ENCODE measurements at places on chromosomes 13 and 19.

- DNase-seq: no peak
Measured at GRCh38 chr13:106917024-106917571, 349.2 kb upstream of the ARGLU1 start.

GRCh38 chr13:43268632-43269031, 245.2 kb downstream of the DNAJC15 start:
- no peak for DNase-seq

DNA sequence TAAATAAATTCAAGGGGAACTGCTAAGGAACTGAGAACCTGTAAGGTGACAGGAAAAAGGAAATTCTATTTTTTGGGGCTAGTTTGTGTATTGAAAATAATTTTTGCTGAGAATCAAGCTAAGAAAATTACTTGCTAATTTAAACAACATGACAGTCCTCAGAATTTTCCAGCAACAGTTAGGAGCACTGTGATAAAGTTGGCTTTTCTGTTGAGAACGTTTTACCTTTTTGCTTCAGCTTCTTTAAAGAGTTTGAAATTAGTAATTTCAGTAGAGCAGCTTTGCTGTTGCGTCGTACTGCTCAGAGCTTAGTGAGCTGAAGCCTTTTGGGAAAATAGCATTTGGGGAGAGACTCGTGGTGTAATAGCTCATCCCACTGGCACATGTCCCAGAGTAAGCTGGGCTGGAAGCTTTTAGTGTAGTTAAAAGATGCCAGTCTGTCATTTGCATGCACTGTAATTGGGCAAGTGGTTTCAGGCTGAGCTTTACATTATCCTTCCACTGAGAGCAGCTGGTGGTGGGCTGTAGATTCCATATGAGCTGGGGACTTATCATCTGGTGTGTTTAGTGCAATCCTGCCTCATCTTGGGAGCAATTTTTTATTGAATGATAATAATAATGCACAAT, 69.8 kb downstream of the LRCH1 start:
- DNase-seq: no peak

- DNase-seq: peak; percentile 61
Measured at GRCh38 chr13:30107521-30108136, 199.7 kb downstream of the KATNAL1 start.

GRCh38 chr19:30217461-30217860, 154.7 kb upstream of the ZNF536 start:
- no peak for DNase-seq

DNA sequence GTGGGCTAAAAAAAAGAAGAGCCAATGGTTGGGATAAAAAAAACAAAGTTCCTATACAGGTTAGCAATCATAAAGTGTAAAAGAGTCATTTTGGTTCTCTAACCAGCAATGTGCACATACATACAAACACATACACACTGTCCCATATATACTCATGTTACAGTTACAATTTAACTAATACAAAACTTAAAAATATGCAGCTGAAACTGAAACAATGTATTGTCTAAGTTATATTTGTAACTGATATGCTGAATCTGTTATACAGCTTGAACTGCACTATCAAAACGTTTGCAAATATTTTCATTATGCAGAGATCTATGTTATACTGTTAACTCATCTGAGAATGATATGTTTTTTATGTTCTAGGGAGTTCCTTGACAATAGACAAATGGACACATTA, 173.7 kb downstream of the KLF12 start:
- DNase-seq: no peak

- no peak for DNase-seq
Measured at GRCh38 chr13:72692884-72693514, 34.4 kb downstream of the MZT1 start.

GRCh38 chr19:12995596-12996405, 526 bp downstream of the NFIX start:
- DNase-seq: no peak

DNA sequence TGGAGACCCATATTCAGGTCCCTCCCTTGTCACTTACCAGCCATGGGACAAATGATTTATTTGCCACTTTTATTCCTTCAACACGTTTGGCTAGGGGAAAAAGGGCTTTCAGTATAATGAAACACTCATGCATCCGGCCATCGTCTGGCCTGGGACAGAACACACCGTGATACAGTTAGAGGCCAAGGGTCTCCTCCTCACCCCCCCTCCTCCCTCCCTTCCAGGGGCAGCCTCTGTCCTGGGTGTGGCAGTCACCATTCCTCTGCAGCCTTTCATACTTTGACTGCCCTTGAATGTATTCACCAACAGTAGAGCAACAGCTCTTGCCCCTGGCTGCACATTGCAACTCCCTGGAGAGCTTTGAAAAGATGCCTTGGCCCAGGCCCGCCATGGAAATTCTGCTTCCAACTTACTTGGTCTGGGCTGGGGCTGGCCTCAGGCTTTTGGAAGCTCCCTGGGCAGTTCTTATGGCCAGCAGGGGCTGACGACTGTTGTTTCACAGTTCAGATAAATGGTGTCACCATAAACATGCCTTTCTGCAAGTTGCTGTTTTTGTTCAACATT, 3.0 kb downstream of the PAK4 start:
- DNase-seq: no peak
